ENCODE measurements at places on chromosomes 2 and 18. TPM values are rescaled to one million over a fixed set of nuclear protein-coding genes. Genes with fewer than 3 reads are reported as not detected.

DNA sequence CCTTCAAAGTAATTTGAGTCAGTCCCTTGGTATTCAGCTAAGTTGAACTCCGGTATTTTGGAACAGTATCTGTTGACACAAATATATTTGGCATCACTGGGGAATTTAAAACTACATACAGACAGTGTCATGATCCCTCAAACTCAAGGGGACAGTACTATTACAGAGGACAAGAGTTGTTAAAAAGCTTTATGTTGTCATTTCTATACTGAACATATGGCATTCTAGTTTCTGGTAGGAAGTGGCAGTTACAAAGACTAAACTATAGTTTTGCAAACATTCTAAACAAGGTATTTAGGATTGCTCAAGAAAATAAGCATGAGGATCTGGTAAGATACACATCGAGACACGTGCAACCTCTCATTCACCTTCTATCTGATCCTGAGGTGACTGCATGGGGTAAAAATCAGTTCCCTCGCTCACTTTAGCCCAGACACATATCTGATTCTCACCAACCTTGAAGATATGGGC lies 16.6 kb upstream of the CCNYL1 start:
- H3K4me1 ChIP-seq, result no peaks in the 10 kb centered on the region
- no peak for DNase-seq
- no peak overlapping the region for H3K27ac ChIP-seq
- no peaks in the 10 kb centered on the region for H3K36me3 ChIP-seq
- no peaks in the 10 kb centered on the region for H3K27me3 ChIP-seq

- H3K4me1 ChIP-seq, result no peaks in the 10 kb centered on the region
- no peak for DNase-seq
- no peaks in the 10 kb centered on the region for H3K27me3 ChIP-seq
Observed at GRCh38 chr18:45363196-45363595, 252.1 kb upstream of the SLC14A2 start.

DNA sequence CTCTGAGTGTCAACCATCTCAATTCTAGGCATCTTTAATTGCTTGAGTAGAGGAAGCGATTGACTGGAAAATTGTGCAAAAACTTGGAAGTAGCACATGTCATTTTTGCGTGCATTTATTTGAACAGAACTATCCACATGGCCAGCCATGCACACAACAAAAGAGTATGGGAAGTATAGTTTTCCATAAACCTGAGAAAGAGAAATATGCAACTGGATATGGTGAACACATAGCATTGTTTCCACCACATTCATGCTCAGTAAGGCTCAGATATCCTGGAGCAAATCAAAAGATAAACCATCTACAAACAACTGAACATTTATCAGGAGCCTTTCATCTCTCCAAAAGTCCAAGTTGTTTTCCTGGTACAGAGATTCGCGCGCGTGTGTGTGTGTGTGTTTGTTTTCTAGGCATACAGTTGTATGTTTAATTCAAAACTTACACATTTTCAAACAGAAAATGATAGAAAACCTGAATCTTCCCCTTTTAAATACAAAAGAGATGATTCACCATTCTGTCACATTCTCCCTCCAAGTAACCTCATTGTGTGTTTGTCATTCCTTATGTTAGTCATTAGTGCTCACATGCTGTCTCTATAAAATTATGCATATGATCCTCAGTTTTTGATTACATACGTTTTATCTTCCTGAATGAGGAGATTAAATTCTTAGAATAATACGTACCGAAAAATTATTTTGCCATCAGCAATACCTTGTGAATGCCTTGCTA lies 780.4 kb upstream of the NRXN1 start:
- H3K27ac ChIP-seq, result no peak overlapping the region
- H3K27me3 ChIP-seq, result no peaks in the 10 kb centered on the region
- DNase-seq, result no peak
- H3K4me1 ChIP-seq, result no peaks in the 10 kb centered on the region

GRCh38 chr2:158464426-158465281 lies 7.9 kb downstream of the PKP4 start:
- H3K27me3 ChIP-seq, result no peaks in the 10 kb centered on the region
- no peak for DNase-seq
- H3K4me3 ChIP-seq, result no peak overlapping the region
- H3K4me1 ChIP-seq, result no peaks in the 10 kb centered on the region
- no peaks in the 10 kb centered on the region for H3K36me3 ChIP-seq

DNA sequence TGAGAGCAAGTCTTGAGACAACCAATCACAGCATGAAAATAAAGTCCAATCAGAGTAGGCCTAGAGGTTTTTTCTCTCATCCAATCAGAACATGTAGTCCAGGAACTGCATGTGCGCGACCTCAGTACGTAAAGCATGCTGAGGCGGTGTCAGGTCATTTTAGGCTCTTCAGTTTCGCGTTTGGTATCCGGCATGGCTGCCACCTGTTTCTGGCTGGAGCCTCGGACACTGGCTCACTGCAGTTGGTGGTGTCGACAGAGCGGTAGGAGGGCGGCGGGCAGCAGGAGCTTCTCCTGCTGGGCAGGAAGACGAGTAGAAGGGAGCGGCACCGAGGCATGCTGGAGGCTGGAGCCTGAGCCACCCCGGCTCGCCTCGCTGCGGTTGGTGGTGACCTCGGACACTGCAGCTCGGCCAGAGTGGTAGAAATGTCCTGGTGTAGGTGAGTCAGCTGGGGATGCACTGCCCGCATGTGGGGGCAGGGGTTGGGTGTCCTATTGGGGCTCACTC lies 15.8 kb downstream of the CCDC74A start:
- H3K36me3 ChIP-seq, result no peaks in the 10 kb centered on the region
- peak overlapping the region; percentile 58 for H3K4me3 ChIP-seq
- H3K27ac ChIP-seq, result no peak overlapping the region
- no peaks in the 10 kb centered on the region for H3K27me3 ChIP-seq
- DNase-seq, result peak; percentile 73

- H3K36me3 ChIP-seq, result no peaks in the 10 kb centered on the region
- DNase-seq, result no peak
- no peak overlapping the region for H3K27ac ChIP-seq
- H3K4me3 ChIP-seq, result no peak overlapping the region
Observed at GRCh38 chr2:140178234-140178633, 1398.0 kb upstream of the NXPH2 start.

REV1 gene
- total RNA-seq, result 79.5 TPM

DNA sequence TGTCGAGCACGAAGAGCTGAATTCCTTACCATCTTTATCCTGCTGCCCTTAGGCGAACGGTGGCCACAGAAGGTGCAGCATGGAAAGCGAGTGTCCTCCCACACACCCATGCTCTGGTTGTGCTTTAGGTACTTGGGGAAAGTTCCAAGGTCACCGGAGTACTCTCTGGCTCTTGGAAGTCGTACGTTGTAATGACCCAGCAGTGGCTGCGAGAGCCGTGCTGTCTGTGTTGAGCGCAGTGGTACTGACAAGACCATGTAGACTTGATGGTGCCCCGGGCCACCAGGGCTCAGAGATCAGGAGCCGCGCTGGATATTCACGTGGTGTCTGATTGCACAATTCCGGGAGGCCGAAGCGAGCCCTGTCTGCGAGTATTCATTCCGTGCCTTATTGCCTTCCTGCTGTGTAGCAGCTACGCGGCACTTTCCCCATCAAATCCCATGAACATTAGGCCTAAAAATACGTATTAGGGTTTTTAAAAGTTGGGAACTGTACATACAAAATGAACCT lies 222.0 kb downstream of the ZNF516 start:
- no peak for DNase-seq
- H3K27me3 ChIP-seq, result no peaks in the 10 kb centered on the region
- H3K27ac ChIP-seq, result no peak overlapping the region
- H3K4me3 ChIP-seq, result no peak overlapping the region
- no peaks in the 10 kb centered on the region for H3K4me1 ChIP-seq

DNA sequence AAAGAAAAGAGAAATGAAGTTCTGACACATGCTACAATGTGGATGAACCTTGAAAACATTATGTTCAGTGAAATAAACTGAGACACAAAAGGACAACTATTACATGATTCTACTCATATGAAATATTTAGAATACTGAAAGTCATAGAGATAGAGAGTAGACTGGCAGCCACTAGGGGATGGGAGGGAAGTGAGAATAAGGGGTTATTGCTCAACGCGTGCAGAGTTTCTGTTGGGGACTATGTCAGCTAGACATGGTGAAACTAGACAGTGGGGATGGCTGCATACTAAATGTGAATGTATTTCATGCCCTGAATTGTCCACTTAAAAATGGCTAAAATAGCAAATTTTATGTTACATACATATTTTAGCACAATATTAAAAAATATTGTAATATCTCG lies 108.7 kb upstream of the ATL2 start:
- no peaks in the 10 kb centered on the region for H3K4me1 ChIP-seq
- H3K27ac ChIP-seq, result no peak overlapping the region
- H3K36me3 ChIP-seq, result no peaks in the 10 kb centered on the region
- no peak for DNase-seq
- H3K4me3 ChIP-seq, result no peak overlapping the region
- no peaks in the 10 kb centered on the region for H3K27me3 ChIP-seq

DNA sequence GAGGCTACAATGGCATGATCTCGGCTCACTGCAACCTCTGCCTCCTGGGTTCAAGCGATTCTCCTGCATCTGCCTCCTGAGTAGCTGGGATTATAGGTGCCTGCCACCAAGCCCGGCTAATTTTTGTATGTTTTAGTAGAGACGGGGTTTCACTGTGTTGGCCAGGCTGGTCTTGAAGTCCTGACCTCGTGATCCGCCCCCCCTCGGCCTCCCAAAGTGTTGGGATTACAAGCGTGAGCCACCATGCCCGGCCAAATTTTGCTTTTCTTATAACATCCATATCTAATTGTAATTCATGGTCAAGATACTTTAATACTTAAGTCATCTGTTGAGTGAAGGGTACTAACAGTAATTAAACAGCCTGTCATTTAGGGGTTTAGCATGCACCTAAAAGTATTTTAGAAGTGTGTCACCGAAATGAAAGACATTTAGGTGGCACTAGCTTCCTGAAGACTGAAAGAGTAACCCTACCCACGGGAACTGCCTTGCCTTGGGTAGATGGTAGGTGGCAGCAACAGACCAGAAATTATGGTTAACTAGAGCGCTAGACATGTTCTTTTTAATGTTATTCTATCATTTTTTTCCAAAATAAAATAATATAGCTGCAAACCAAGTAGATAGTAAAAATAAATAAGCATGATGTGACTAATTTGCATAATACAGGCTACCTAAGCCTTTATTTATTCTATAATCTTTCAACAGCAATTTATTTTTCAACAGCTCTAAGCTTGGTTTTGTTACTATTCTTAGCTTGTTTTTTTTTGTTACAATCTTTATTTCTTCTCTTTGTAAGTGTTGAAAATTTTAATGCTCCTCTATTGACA lies 8.6 kb upstream of the ACYP2 start:
- H3K27me3 ChIP-seq, result no peaks in the 10 kb centered on the region
- DNase-seq, result peak; percentile 51
- H3K4me3 ChIP-seq, result no peak overlapping the region
- H3K27ac ChIP-seq, result no peak overlapping the region
- H3K4me1 ChIP-seq, result no peaks in the 10 kb centered on the region

FEV gene
- total RNA-seq, result not detected

SERPINB11 gene
- total RNA-seq, result 0.50 TPM

NT5C1B gene
- 59.4 TPM for total RNA-seq

- peak overlapping the region; percentile 64 for H3K27ac ChIP-seq
- no peaks in the 10 kb centered on the region for H3K27me3 ChIP-seq
- H3K4me1 ChIP-seq, result peaks cover 47% of the 10 kb centered on the region
- H3K4me3 ChIP-seq, result no peak overlapping the region
Observed at GRCh38 chr2:10410001-10410822, 37.9 kb downstream of the ODC1 start.

DNA sequence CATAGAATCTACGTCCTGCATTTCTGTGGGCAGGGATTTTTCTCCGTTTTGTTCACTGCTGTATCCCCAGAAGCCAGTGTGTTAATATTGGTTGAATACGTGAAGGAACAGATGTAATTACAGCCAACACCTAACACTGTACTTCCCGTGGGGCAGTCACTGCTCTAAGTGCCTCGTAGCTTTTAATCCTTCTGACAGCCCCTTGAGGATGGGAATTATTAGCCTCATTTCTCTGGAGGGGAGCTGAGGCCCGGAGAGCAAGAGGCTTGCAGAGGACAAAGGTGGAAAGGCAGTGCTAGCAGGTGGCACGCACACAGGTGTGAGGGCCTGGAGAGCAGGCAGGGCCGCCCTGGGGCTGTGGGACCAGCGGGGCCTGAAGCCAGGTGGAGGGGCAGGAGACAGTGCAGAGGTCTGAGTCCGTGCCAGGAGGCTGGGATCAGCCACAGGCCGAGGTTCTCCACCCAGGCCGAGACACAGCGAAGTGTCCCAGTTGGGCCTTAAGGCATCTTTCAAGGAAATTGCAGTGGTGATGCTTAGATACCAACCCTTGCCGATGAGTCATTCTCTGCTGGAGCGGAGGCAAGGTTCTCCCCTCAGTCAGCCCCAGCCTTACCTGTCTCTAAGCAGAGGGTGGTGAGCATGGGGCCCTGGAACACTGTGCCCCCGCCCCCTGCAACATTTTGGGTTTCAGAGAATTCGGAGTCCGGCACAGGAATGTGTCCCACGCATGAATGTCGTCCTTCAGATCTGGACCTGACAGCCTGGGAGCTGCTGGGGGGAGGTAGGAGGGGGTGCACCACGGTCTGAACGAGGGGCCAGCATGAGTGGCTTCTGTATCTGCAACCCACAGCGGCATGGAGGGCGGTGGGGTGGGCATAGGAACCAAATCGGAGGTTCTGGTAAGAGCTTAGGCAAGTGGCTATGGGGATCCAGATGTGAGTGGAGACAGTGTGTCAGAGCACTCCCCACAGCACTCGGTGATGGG lies 122.6 kb downstream of the GBX2 start:
- no peaks in the 10 kb centered on the region for H3K4me1 ChIP-seq
- no peak overlapping the region for H3K4me3 ChIP-seq
- H3K36me3 ChIP-seq, result no peaks in the 10 kb centered on the region
- no peak overlapping the region for H3K27ac ChIP-seq

EML6 gene
- 12.1 TPM for total RNA-seq

GRCh38 chr2:31049264-31049663 lies 89.0 kb downstream of the GALNT14 start:
- no peak for DNase-seq
- H3K27me3 ChIP-seq, result no peaks in the 10 kb centered on the region
- H3K36me3 ChIP-seq, result no peaks in the 10 kb centered on the region

IRS1 gene
- 5.9 TPM for total RNA-seq

RAB6C gene
- total RNA-seq, result 2.6 TPM

FIGN gene
- total RNA-seq, result 3.6 TPM

TLX2 gene
- 4.5 TPM for total RNA-seq

DNA sequence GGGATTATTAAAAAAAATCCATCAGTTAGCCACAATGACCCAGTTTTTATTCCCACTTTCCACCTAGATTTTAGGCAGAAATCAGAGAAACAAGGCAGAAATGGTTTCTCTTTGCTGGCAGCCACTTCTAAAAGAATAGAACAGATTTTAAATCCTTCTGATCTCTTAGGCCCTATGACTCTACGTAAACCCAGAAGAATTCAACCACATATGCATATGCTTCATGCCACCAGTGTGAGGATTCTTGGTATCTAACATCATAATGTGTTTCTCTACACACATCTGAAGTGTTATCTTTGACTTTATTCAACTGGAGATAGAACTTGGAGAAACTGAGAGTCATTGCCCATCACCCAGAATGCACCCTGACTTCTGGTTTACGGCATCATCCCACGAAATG lies 128.7 kb upstream of the TANK start:
- H3K4me1 ChIP-seq, result no peaks in the 10 kb centered on the region
- H3K36me3 ChIP-seq, result no peaks in the 10 kb centered on the region
- DNase-seq, result no peak
- no peak overlapping the region for H3K27ac ChIP-seq
